ENCODE measurements at places on chromosomes 3 and 15. TPM values are rescaled to one million over a fixed set of nuclear protein-coding genes. Genes with fewer than 3 reads are reported as not detected.

Gene C2CD4A
- total RNA-seq: 0.20 TPM

Gene ROBO2
- total RNA-seq: not detected

DNA sequence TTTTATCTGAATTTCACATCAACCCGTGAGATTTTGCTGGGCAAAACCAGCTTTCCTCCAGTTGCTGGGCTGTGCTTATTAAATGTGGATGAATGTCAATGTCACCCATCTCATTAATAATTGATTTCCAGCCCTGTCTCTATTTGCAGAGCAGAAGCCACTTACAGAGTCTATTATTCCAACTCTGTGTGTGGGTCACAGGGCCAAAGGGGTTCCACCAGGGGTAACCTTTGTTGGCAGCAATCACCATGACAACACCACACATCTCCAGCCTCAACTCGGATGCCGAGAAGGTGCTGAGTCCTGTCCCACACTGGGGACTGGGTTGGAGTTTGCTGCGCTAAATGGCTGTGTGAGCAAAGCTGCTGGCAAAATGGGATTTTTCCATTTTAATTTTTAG is 51.1 kb upstream of the WNT5A start:
- H3K36me3 ChIP-seq: no peaks in the 10 kb centered on the region
- no peak overlapping the region for H3K27ac ChIP-seq
- H3K4me3 ChIP-seq: no peak overlapping the region
- DNase-seq: no peak
- no peaks in the 10 kb centered on the region for H3K27me3 ChIP-seq

- no peaks in the 10 kb centered on the region for H3K36me3 ChIP-seq
- no peak for DNase-seq
- H3K4me3 ChIP-seq: no peak overlapping the region
Measured at GRCh38 chr3:187130346-187131066, 8.8 kb downstream of the RPL39L start.

GRCh38 chr3:112531358-112531781 is 30.4 kb downstream of the ATG3 start:
- H3K27me3 ChIP-seq: no peaks in the 10 kb centered on the region
- H3K27ac ChIP-seq: no peak overlapping the region
- peaks cover 1% of the 10 kb centered on the region for H3K36me3 ChIP-seq
- H3K4me1 ChIP-seq: no peaks in the 10 kb centered on the region
- H3K4me3 ChIP-seq: no peak overlapping the region

DNA sequence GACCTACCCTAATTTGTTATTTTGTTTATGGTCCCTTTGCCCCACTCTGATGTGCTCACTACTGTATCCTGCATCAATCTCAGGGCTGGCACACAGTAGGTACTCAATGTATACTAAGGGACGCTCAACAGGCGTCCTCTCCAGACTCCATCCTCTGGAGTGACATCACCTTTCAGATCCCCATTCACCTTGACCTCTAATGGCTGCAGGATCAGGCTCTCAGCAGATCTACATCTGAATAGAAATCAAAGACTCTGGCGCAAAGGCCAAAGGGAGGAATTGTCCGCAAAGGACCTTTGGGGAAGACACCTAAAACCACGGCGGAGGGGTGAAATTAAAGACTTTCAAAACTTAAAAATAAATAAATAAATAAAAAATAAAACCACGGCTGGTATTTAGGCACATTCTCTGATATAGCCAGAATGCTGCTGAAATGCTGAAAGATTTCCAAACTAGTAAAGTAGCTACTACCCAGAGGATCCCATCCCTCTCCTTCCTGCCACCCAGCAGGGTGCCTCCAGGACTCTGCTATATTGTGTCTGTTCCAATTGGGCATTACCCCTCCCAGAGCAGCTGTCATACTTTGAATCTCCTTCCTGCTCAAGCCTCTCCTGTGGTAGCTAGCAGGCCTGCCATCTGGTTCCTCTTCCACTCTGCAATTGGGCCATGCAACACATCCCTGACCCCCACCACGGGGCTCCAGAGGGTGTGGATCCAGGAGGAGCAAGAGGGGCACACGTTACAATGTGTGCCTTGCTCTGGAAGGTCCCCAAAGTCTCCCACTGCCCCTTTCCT is 6.1 kb downstream of the SHF start:
- H3K27me3 ChIP-seq: no peaks in the 10 kb centered on the region
- no peak for DNase-seq
- peaks cover 22% of the 10 kb centered on the region for H3K36me3 ChIP-seq
- no peak overlapping the region for H3K4me3 ChIP-seq
- peaks cover 61% of the 10 kb centered on the region for H3K4me1 ChIP-seq

- H3K27me3 ChIP-seq: peaks cover 5% of the 10 kb centered on the region
- peaks cover 4% of the 10 kb centered on the region for H3K4me1 ChIP-seq
- DNase-seq: no peak
- no peak overlapping the region for H3K4me3 ChIP-seq
- no peak overlapping the region for H3K27ac ChIP-seq
- no peaks in the 10 kb centered on the region for H3K36me3 ChIP-seq
Measured at GRCh38 chr3:8729479-8729878, 4.1 kb upstream of the CAV3 start.

DNA sequence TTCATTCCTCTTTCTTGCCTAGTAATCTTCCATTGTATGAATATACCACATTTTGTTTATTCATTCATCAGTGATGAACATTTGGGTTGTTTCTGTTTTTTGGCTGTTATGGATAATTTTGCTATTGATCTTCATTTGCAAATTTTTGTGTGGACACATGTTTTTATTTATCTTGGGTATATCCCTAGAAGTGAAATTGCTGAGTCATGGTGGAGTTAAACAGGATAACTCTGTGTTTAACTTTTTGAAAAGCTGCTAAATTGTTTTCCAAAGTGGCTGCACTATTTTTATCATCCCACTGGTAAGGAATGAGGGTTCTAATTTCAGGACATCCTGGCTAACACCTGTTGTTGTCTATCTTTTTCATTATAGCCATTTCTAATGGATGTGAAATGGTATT is 74.6 kb upstream of the ARL6 start:
- no peak overlapping the region for H3K27ac ChIP-seq
- H3K36me3 ChIP-seq: no peaks in the 10 kb centered on the region
- H3K4me1 ChIP-seq: no peaks in the 10 kb centered on the region
- no peaks in the 10 kb centered on the region for H3K27me3 ChIP-seq

Gene CLPX
- total RNA-seq: 61.3 TPM

DNA sequence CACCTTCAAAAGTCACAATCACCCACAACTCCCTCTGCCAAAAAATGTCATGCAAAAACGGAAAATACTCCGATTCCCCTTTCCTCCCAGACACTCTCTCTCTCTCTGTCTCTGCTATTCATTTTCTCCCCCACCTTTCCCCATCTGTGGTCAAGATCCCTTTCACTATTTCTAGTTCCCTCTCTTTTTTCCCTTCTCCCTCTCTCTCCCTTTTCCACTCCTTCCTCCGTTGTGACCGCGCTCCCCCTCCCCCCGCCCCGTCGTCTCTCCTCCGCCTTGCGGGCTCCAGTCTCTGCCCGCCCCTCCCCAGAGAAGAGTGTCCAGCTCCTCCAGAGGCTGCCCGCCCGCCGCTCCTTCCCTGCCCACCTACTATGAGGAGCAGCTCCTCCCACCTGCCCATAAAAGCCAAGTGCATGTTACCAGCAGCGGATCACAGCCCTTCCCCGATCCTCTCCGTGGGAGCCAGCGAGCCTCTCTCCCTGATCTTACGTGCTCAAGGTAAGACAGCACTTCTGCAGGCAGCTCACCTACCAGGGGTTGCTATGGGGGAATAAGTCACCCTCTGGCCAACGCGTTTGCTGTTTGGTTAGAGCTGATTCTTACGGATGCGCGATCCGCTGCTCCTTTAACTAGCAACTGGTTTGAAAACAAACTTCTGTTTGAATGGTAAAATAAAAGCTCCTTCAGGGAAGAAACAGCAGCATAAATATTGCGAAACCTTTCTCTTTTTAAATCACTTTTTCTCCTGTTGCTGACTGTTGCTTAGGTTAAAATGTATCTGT is at the start of gene COL8A1:
TSS of gene COL8A1 (plus strand) at position 428 of the 782 bp plus-strand sequence. CDS start 152,089 bp downstream, outside the sequence.
- H3K4me3 ChIP-seq: no peak within 1 kb of the TSS
- no peaks in the 10 kb centered on the region for H3K4me1 ChIP-seq
- H3K36me3 ChIP-seq: no peaks in the 10 kb centered on the region

Data from HepG2 (cell line).